ENCODE measurements at places on chromosomes 6 and 20. TPM values are rescaled to one million over a fixed set of nuclear protein-coding genes. Genes with fewer than 3 reads are reported as not detected.

The PRPF6 gene
- 59.6 TPM for total RNA-seq

GRCh38 chr6:87494761-87495422 lies 22.1 kb downstream of the SLC35A1 start:
- DNase-seq = no peak

GRCh38 chr6:155351273-155352129 lies 37.2 kb upstream of the TFB1M start:
- DNase-seq = no peak

DNA sequence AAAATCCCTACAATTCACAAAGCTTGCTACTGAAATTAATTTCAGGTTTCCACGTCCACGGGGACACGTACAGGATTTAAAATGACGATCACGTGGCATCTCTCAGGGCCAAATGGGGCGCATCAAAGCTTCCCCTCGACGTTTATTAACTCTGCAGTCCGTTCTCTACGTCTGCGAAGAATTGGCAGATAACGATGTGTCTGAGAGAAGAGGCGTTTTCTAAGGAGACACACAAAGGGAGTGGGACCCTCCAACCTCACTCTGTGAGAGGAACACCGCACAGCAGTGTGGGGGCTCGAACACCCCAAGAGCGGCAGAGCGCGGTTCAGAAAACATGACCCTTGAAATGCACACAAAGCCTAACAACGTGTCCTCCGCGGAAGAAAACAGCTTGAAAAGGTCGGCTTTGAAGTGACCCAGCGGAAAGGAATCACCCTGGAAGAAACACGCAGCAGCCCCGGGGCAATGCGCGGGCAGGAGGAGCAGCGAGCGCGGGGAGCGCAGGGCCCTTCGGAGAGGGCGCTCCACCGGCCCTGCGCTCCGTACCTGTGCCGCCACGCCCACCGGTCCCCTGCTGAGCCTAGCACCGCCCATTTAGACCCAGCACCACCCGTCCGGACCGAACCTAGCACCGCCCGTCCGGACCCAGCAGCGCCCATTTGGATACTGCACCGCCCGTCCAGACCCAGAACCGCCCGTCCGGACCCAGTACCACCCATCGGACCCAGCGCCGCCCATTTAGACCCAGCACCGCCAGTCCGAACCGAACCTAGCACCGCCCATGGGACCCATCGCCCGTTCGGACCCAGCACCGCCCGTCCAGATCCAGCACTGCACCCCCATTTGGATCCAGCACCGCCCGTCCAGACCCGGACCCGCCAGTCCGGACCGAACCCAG lies 1.1 kb upstream of the AFDN start:
- DNase-seq = peak; percentile 74

DNA sequence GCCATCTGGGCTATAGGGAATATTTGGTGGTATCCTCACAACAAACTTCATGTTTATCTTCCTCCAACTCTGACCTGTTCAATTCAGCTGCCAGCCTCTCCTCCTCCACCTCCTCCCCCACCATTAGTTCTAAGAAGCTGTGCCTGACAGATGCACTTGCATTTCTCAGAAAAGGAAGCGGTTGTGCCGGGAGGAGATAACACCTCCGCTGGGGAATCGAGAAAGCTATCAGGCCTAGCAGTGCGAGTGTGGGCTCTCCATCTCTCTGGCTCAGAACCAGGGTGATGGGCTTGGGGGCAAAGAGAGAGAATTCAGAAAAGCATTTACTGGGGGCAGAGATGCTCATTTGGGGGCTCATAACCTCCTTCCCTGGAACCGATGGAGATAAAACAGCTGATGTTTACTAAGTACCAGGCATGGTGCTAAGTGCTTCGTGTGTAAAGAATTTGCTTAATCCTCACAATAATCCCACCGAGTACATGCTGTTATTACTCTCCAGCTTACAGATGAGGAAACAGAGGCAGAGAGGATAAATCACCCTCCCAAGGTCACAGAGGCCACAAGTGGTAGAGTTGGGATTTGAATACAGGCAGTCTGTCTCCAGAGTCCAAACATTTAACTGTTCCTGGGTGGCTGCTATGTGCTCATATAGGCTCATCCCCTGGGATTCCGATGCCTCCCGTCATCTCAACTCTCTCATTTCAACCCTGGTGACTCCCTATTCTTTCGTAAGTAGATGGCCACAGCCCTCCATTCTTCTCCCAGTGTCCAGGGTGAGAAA lies 38.3 kb downstream of the COX4I2 start:
- DNase-seq = no peak

The TSBP1 gene
- total RNA-seq = not detected
